ENCODE measurements at places on chromosomes 11 and 22. TPM values are rescaled to one million over a fixed set of nuclear protein-coding genes. Genes with fewer than 3 reads are reported as not detected.

GRCh38 chr22:29342177-29342576, 26.7 kb upstream of the RASL10A start:
- DNase-seq = no peak

- no peak for DNase-seq
Observed at GRCh38 chr22:46192210-46192993, 42.1 kb downstream of the PPARA start.

- DNase-seq = no peak
Observed at GRCh38 chr22:33986954-33987353, 66.7 kb upstream of the LARGE1 start.

DNA sequence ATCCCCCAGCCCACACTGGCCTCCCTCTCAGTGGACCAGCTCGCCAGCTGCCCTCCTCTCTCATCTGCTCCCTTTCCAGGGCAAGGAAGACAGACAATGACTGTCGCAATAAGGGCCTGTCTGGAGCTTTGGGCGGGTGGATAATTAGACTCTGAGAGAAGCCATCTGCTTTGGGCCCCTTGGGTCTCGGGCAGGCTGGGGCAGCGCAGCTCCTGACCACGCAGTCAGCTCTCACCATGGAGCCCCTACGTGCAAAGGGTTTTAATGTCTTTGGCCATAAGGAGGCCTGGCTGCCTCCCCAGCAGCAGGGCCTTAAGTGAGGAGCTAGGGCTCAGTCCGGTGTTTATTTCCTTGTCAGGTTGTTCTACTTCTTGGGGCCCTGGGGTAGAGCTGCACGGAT, 153.9 kb downstream of the CHST1 start:
- DNase-seq = no peak

- no peak for DNase-seq
Observed at GRCh38 chr11:86906198-86906597, 49.0 kb downstream of the FZD4 start.

DNA sequence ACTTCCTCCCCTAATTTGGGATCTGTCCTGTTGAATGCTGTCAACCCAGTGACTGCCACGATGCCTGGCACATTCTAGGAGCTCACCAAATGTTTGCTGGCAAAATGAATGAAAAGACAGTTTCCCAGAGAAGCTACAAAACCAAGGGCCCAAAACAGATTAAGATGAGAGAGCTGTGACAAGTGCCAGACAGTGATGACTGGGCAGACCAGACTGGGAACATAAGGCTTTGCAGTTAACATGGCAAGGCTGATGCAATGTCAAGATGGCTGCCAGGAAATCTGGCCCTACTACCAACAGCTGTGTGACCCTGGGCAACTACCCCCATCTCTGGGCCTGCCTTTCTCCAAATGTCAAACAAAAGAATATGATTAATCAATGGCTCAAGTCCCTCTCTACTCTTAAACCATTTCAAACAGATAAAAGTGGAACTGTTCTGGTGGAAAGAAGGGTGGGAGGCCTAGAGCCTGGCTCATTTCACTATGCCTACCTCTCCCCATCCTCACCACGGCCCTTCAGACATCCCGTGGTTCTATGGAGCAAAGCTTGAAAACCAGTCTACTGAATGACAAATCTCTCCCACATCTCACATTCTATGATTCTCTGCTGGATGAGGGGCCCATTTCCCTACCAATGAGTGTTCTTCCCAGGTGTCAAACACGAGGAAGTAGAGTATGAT, 12.8 kb downstream of the AP1B1 start:
- DNase-seq = peak; percentile 40

GRCh38 chr11:119794141-119794665, 65.2 kb upstream of the NECTIN1 start:
- no peak for DNase-seq

GRCh38 chr11:83583757-83584366, 297.7 kb upstream of the CCDC90B start:
- DNase-seq = no peak

DNA sequence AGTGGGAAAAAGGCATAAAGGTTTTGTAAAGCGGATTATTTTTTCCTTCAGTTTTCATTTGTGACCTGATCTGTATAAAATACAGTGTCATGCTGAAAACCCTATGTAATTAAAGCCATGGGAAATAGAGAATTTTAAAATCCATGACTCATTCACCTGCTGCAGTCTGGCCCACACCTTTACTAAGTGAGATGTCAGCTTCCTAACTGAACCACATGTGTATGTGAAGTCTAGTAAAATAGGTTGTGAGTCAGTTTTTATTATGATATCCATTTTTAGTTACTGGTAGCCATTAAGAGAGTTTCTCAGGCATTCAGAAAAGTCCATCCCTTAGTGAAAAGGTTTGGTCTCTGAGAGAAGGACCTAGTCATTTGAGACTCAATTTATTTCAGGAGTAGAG, 60.9 kb downstream of the TRIM44 start:
- no peak for DNase-seq

DNA sequence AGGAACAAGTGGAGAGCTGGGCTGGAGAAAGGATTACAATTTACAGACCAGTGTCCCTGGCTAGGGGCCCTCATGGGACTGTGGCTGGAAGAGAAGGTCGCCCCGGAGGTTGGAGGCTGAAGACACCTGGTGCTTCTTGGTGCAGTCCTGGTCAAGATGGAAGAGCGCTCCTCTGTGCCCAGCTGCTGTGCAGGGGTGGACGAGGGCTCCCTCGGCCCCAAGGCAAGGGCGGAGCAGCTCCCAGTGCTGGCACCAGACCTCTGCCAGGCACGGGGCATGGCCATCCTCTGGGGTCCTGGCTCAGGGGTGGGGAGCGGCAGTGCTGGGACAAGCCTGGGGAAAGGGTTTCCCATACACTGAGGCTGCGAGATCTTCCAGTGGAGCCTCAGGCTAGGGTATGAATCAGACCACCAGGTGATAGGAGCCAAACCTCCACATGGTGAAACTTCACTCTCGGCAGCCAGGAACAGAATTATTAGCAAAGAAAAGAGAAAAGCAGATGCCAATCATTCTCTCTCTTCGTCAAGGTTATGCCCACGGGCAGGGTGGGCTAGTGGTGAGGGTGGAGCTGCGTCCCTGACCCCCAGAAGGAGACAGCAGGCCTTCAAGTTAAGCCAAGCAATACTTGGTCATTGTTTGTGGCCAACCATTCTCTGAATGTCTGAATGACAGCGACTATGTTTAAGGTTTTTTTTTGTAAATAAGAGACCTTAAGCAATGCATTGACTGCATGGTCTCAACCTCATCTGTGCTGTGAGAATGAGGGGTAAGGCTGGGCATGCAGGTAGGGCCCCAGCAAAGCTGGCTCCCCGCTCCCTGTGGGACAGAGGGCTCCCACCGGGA, 32.1 kb downstream of the PPM1F start:
- no peak for DNase-seq

GRCh38 chr11:123704341-123704740, 37.1 kb downstream of the ZNF202 start:
- no peak for DNase-seq

GRCh38 chr22:48573766-48574165, 1253.9 kb downstream of the BRD1 start:
- DNase-seq = no peak

GRCh38 chr22:40446203-40446602, 75.8 kb downstream of the SGSM3 start:
- no peak for DNase-seq

SREBF2 gene
- 92.9 TPM for total RNA-seq

HBB gene
- not detected for total RNA-seq

SEC14L6 gene
- total RNA-seq = not detected

NEFH gene
- total RNA-seq = 8.6 TPM

GP1BB gene
- total RNA-seq = not detected

KDELR3 gene
- 1.7 TPM for total RNA-seq

THY1 gene
- 0.40 TPM for total RNA-seq

WNT7B gene
- not detected for total RNA-seq

Measured in activated CD8-positive, alpha-beta T cell treated with anti-CD3 and anti-CD28 coated beads for 36 hours (primary cell).